ENCODE measurements at places on chromosomes 12 and 14. TPM values are rescaled to one million over a fixed set of nuclear protein-coding genes. Genes with fewer than 3 reads are reported as not detected.

DNA sequence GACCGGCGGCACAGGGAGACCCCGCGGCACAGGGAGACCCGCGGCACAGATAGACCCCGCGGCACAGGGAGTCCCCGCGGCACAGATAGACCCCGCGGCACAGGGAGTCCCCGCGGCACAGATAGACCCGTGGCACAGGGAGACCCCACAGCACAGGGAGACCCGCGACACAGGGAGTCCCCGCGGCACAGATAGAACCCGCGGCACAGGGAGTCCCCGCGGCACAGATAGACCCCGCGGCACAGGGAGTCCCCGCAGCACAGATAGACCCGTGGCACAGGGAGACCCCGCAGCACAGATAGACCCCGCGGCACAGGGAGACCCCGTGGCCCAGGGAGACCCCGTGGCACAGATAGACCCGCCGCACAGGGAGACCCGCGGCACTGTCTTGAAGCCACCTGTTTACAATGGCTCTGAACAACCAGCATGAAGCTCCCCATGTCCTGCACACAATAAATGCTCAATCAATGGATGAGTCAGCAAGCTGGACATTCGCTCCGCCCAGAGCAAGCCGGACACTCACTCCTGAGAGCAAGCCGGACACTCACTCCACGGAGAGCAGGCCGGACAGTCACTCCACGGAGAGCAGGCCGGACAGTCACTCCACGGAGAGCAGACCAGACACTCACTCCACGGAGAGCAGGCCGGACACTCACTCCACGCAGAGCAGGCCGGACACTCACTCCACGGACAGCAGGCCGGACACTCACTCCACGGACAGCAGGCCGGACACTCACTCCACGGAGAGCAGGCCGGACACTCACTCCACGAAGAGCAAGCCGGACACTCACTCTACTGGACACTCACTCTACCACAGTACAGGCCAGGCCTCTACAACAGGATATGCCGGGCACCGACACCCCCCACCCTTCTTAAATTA, 121.9 kb downstream of the RFLNA start:
- no peak for DNase-seq

DNA sequence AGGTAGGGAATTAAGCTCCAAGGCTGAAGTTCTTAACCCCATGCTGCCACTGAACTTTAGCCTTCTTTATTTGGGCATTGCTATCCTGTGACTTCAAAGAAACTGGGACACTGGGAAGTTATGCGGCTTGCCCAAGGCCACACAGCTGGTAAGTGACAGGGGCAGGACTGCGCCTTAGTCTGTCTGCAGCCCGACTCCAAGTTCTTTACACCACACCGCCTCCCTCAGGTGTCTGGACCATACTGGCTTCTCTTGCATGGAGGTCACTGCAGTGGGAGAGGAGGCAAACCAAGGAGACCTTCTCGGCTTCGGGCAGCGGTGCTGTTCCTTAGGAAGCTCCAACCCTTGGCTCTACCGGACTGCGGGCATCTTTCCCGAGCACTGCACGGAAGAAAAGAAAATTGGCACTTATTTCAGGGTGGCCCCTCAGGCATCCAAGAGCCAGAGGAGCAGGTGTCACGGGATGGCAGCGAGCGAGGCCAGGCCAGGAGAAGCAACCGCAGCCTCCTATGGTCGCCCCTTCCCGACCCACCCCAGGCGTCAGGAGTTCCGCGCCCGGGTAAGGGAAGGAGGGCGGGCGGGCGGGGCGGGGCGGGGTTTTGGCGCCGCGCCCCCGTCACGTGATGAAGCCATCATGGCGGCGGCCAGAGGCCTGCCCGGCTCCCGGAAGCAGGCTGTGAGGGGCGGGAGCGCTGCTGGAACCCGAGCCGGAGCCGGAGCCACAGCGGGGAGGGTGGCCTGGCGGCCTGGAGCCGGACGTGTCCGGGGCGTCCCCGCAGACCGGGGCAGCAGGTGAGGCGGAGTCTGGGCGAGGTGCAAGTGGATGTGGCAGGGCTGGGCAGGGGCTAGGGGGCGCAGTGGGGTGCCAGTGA, 16.4 kb upstream of the ESPL1 start:
- no peak for DNase-seq

KRT85 gene
- not detected for polyA plus RNA-seq

GRCh38 chr12:103908877-103909276, 21.3 kb upstream of the HSP90B1 start:
- no peak for DNase-seq

DNA sequence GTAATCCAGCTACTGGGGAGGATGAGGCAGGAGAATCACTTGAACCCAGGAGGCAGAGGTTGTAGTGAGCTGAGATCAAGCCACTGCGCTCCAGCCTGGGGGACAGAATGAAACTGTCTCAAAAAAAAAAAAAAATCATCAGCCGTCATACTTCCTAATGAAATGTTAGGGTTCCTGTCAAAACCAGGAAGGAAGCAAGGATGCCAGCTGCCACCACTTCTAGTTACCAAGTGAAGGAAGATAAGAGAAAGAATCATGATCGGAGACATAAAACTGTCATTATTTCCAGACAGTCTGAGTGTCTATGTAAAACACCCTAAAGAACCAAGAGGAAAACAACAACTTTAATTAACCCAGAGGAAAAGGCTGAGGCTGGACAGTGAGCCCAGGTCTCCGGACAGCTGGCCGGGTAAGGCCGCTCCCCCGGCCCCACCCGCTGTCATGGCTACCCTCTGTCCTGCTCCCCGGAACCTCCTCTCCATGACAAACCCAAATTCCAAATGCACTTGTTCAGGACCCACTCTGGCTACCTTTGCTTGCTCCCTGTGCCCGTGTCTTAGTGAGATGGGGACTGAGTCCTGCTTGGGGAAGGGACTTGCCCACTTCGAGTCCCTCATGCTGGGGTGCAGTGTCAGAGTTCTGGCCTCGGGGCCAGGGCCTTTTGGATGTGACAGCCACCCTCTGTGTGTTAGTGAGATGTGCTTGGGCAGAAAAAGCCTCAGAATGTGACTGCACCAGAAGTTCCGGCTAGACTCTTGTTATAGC, 29.0 kb downstream of the SLC6A12 start:
- no peak for DNase-seq

DNA sequence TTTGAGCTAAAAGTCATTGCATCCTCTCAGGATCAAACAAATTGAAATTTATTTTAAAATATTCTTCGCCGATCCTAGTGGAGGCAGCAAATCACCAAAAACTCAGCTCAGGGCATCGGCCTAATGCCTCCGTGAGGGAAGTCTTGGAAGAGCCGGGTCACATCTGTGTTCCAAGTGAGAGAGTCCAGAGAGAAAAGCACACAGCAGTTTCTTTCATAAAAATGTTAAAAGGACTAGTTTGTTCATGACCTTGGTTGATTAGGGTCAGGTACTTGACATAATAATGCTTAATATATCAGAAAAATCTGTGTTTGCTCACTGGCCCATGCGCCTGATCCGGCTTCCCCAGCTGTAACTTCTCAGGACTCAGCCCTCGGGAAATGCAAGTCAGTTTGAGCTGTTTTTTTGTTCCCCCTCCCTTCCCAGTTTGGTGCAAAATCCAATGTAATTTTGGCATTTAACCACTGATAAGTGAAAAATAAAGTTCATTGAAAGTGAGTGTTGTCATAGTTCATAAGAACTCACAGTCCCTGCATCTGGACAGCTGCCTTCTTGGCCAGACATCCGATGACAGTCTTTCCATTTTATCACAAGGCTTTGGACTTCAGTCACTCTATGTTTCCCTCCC, 161.7 kb downstream of the CAND1 start:
- peak; percentile 85 for DNase-seq

DNA sequence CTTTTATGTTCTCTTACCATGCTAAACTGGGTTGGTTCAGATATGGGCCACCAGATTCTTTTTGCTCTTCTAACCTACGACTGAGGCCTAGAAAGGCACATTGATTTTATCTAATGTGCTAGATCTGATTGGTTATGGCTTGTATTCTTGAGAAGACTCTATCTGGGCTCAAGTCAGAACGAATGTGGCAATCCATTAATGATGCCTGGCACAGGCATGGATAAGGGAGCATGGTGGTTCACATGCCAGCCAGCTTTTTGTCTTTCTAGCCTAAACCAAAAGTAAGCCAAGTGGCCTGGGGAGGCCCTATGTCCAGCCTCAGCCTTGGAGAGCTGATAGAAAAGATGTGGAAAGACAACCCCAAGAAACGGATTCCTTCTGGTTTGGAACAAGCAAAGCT, 82.7 kb downstream of the KNTC1 start:
- no peak for DNase-seq

MIP gene
- polyA plus RNA-seq: 0.18 TPM

DNA sequence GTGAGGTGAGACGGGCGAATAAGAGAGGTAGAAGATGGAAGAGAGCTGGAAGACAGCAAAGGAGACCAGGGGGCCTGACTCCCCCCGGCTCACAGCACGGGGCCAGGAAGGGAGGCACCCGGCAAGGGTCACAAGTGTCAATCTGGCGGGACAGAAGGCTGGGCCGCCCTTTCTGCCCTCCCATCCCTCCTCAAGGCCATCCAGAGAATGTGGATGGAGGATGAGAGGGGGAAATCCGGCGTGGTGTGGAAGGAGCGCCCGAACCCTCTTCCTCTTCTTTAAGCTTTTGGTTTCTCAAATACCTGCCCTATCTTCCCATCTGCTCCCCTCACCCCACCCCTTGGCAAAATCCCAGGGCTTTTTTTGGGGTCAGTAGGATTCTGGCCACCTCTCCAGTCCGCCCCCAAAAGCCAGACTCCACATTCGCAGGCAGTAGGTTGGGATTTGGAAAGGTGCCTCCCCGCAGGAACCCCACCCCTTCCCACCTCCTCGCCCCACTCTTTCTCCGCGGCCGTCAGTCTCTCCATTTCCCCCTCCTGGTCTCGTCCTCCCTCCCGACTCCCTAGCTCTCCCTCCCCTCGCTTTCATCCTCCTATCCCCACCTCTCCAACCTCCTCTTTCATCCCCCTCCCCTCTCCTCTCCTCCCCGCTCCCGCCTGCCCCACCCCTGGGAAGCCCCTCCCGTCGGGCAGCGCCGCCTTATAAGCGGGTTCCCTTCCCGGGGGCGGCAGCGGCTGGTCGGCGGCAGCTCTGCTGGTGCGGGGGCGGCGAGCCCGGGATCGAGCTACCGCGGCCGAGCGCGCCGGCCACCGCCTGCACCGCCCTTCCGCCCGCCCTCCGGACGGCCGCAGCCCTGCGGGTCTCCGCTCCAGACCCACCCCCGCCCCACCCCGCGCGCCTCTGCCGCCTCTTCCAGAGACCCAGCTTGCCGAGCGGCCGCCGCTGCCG, at the start of gene PTMS:
Gene PTMS (plus strand): TSS at position 730 of the 948 bp plus-strand sequence. CDS start 343 bp downstream, outside the sequence.
- no peak for DNase-seq

DNA sequence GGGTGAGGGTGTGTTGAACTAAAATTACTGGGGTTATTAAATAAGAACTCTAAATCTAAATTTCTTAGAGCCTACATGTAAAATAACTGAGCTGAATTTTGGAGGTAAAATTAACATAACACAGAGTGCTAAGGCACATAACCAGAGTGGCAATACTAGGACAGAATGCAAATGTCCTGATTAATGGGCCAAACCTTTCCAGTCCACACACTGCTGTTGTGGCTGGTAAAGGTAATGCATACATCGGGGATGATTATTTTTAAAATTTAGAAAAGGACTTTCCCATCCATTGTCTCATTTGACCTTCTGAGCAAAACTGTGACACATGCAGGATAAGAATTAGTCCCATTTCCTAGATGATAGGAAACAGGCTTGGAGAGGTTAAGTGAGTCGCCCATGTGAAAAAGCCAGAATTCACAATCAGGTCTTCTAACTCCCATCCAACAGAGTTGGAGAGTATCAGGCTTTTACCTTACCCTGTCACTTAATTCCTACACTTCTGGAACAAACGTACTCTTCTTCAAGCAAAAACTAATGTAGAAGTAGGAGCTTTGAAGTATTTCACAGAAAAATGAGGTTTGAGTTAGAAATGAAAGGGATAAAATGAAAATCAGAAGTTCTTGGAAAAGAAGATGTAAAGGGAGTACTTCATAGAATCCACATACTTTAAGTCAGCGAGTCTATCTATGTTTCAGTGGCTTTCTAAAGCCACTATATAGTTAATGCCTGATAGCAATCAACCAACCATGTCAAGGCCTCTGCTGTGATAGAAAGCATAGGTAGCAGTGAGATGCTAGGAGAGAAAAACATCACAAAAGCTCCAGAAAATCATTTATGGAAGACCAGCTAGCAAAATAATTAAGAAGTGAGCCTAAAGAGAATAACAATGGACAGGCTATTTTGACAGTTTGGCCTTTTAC, 334.9 kb upstream of the DIO2 start:
- DNase-seq: no peak

DNA sequence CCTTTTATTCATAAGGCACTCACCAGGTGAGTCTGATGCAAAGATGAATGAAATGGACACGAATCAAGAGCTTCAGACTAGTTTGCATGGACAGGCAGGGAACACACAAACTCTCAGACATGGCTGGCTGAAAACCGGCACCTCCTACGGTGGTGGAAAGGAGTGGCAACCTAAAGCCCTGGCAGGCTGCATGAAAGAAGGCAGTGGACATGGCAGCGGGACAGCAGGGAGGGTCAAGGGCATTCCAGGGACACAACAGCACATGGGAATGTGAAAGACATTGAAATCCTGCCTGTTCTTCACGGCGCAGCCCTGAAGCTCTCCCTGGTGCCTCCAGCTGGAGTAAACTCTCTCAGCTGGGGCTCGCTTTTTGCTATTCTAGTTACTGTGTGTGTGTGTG, 16.6 kb upstream of the LRTM2 start:
- no peak for DNase-seq
